GM04504 (cell line): ENCODE measurements at places on chromosomes 3 and 15.

GRCh38 chr3:32996048-32996754 lies 44.8 kb downstream of the CCR4 start:
- no peak for DNase-seq

DNA sequence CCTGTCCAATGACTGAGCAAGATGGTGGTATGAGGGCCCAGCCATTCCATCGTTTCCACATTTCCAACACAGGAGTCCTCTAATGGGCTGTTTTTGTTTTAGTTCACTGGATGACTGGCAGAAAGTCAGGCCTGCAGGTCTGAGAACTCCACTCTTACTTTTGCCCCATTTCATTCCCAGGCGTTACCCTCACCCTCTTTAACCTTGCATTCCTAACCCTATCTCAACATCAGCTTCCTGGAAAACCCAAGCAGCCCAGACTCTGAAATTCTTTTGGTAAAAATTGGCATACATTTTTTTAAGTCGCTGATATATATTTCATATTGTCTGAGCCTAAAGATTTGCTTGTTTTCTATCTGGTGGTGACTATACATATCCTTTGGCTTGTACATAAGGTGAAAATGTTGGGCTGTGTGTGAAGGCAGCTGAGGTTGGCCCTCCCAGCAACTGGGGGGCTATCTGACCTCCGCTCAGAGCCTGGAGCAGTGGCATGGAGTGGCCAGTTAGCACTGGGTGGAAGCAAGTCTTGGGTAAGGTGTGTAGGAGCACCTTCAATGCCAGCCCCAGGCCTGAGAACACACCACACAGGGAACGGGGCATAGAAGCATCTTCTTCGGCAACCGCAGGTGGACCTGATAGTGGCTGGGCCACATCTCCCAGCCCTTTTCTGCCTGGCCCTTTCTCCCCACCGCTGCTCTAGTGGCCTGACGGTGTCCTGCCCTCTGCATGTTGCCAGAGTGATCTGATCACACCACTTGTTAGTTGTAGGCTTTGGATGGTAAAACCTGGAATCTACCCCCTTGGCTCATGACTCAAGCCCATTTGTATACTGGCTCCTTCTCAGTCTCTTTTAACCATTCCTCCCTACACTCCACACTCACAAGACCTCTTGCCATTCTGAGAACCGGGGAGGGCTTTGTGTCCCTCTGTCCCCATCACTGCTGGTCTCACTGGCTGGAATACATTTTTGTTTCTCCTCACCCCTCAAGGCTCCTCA lies 50.0 kb downstream of the AMOTL2 start:
- DNase-seq: no peak

- no peak for DNase-seq
Measured at GRCh38 chr3:77038930-77039605, 831 bp upstream of the ROBO2 start.

DNA sequence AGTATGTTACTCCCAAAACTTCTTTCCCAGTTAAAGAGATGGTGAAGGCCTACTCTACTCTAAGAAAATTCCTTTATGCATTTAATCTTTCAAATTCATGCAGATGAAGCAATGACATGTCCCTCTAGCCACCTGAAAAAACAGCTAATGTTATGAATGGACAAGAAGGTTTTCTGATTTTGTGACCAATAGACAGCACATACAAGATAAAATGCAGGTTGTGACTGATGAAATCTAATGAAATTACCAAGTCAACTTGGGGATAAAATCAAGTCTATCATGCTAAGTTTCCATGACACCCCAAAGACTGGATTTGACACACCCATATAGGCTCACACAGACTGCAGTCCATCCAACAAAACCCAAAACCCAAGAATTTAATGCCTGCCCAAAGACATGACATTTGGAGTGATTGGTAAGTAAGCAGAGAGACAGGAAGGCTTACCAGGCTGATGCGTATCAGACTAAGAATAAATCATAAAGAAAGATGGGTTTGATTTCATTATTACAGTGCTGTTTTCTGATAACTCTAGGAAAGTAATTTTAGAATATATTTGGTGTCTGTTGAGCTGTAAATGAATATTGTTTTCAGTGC lies 26.4 kb downstream of the CD47 start:
- no peak for DNase-seq
